ENCODE measurements at places on chromosomes 13 and 19. TPM values are rescaled to one million over a fixed set of nuclear protein-coding genes. Genes with fewer than 3 reads are reported as not detected.
A peak's percentile ranks its signal among the peaks of the same experiment; 100 is the strongest.

Gene ZNF229
- total RNA-seq: 25.2 TPM

Gene CABP5
- not detected for total RNA-seq

GRCh38 chr13:72156760-72157159 lies 289.8 kb upstream of the DACH1 start:
- H3K27me3 ChIP-seq: no peaks in the 10 kb centered on the region
- H3K4me3 ChIP-seq: no peak overlapping the region
- no peaks in the 10 kb centered on the region for H3K4me1 ChIP-seq
- DNase-seq: no peak
- H3K36me3 ChIP-seq: no peaks in the 10 kb centered on the region
- no peak overlapping the region for H3K27ac ChIP-seq

DNA sequence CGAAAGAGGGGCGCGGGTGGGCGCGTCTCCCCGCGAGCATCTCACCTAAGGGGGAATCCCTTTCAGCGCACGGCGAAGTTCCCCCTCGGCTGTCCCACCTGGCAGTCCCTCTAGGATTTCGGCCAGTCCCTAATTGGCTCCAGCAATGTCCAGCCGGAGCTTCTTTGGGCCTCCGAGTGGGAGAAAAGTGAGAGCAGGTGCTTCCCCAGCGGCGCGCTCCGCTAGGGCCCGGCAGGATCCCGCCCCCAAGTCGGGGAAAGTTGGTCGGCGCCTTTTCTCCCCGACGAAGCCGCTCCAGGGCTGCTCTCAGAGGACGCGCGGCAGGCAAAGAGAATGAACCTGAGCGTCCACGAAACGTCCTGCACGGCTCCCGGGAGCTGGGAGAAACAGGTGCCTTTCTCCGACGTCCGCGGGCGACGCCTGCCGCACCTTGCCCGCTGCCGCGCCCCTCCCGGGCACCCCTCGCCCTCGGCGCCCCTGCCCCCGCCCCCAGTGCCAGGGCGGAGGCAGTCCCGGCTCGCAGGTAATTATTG lies 366 bp upstream of the KL start:
- peaks cover 25% of the 10 kb centered on the region for H3K27me3 ChIP-seq
- no peaks in the 10 kb centered on the region for H3K4me1 ChIP-seq
- no peak overlapping the region for H3K4me3 ChIP-seq

DNA sequence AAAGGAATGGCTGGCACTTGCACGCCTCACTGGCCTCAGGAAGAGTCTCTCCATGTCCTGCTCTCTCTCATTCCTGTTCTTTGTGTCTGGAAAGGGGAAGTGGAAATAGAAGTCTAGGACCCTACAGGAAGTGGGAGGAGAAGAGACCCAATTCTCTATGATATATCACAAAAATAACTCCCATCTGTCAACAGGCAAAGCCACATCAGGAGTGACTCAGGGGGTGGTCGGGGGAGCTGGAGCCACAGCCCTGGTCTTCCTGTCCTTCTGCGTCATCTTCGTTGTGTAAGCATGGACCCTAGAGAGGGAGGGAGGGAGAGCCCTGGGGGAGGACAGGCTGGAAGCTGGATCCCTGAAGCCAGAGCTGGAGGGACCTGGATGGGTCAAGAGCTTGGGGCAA lies 3.0 kb downstream of the SIGLEC9 start:
- H3K36me3 ChIP-seq: no peaks in the 10 kb centered on the region
- H3K27ac ChIP-seq: no peak overlapping the region
- peak; percentile 10 for DNase-seq
- no peaks in the 10 kb centered on the region for H3K4me1 ChIP-seq

DNA sequence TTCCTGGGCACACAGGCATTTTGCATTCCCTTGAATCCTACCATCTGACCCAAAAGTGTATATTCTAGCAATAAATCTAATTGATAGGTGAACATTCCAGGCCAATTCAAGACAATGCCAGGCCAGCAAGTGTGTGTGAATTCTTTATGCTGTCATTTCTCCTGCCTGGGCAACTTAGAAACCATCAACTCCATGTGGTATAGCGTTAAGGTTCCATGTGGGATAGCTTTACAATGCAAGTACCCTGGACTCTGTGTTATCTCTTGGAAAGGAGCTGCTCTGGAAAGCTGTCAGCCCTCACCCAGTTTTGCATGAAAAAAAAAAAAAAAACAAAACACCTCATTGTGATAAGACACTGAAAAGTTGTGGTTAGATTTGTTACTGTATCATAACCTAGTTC lies 15.6 kb upstream of the FLT1 start:
- no peaks in the 10 kb centered on the region for H3K27me3 ChIP-seq
- H3K27ac ChIP-seq: no peak overlapping the region
- H3K36me3 ChIP-seq: no peaks in the 10 kb centered on the region
- H3K4me3 ChIP-seq: no peak overlapping the region
- DNase-seq: no peak

DNA sequence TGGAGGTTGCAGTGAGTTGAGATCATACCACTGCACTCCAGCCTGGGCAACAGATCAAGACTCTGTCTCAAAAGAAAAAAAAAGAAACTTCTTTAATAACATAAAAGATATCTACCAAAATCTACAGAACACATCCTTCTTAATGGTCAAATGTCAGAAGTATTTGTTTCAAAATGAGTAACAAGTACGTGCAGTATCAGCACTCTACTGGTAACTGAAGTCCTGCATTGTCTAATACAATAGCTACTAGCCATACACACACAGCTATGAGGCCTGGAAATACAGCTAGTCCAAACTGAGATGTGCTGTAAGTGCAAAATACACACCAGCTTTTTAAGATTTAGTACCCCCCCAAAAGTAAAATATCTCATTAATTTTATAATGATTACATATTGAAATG lies 88.1 kb downstream of the TSC22D1 start:
- H3K27me3 ChIP-seq: no peaks in the 10 kb centered on the region
- no peak overlapping the region for H3K4me3 ChIP-seq
- DNase-seq: no peak
- H3K4me1 ChIP-seq: no peaks in the 10 kb centered on the region

Data from fibroblast of lung (primary cell).